Renal cortical epithelial cell (primary cell): ENCODE measurements at places on chromosomes 3 and 15.
A peak's percentile ranks its signal among the peaks of the same experiment; 100 is the strongest.

DNA sequence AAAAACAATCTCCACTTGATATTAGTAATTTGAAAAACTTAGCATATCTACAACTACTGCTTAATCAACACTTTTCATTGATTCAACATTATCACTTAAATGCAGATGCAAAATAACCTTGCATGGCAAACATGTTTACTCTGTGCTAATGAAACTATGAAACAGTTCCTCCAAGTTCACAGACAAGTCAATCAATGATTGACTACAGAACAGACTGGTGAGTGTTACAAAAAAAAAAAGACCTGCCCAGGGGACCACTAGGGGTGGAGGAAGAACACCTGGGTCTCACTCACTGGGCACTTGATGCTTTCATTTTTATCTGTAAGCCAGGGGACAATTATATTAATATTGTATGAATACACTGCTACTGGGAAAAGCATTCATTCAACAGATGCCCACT lies 4.3 kb upstream of the NR2C2 start:
- DNase-seq, result peak; percentile 90

GRCh38 chr3:24462737-24463136 lies 31.9 kb downstream of the THRB start:
- DNase-seq, result peak; percentile 53

DNA sequence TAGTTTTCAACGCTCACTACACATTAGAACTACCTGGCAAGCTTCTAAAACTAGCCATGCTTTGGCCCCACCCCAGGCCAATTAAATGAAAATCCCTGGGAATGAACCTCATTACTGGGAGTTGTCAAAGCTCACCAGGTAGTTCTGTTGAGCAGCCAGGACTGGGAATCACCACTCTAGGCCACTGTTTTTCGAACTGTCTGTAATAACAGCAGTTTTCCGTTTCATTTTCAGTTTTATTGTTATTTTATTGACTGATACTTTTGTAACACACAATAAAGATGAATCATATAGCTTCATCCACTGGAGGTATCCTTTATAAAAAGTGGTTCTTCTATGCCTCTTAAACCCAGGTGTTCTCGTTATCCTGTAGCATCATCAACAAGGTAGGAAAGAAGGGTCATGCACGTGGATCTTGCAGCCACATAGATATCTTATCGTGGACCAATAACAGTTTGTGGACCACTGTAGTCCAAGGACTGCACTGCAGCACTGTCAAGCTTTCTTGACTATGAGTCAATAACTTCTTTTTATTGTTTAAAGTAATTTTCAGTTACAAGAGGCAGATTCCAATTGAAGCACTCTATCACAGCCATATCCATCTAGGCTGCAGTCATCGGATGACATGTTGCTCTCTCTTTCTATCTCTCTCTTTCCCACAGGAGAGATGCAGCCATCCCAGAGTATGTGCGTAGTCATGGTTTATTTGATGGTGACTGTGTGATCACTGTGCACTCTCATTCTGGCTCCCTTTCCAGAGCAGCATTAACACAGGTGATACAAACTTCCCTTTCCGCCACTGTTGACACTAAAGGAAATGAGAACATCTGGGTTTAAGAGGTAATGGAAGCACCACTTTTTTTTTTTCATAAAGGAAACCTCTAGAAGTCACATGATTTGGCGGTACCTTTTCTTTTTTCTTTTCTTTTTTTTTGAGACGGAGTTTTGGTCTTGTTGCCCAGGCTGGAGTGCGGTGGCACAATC lies 39.0 kb upstream of the BLM start:
- DNase-seq, result no peak

DNA sequence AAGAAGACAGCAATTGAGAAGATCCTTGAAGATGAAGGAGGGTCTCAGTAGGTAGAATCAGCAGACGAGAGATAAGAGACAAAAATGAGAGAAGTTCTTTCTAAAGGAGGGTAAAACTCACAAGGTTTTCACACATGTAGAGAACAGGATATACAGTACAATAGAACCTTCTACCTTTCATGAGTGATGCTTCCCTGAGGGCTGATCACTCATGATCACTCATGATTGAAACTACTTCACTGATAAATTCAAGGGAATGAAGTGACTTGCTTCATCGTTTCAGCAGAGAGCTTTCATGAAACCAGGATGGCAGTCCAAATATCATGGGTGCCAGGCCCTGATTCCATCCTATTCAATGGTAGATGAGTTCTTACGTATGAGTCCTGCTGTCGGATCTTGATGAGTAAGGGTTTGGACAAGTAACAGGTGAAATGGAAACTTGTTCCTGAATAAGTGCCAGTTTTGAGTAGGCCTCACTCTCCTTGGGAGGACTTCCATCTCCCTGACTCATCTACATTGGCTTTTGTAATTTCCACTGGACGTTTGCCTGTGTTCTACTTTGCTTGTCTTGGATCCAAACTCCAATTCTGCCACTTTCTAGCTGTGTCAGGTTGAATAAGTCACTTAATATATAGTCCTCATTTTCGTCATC lies 9.6 kb upstream of the CLDN16 start:
- peak; percentile 93 for DNase-seq

DNA sequence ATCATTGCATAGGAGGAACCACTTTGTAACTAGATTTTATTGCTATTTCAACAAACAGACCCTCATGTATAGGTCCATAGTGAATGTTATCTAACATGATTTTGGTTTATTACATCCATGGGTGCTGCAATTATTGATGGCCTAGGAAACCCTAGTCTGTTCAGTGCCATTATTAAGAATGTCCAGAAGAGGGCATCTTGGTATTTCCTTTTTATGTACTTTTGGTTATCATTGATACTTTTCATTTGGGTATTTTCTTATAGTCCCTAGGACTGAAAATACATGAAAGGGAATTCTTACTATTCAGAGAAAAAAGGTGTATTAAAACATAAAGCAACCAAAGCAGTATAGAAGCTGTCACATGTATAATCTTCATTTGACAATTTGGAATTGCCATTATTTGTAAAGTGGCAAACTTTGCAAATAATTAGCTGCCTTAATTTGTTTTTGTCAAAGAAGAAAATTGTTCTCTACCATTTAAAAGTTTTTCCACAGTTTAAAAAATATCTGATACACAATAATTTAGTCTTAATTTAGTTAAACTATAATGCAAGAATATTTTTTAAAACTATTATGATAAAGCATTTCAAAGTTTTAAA lies 48.7 kb downstream of the CNOT10 start:
- DNase-seq, result peak; percentile 62

DNA sequence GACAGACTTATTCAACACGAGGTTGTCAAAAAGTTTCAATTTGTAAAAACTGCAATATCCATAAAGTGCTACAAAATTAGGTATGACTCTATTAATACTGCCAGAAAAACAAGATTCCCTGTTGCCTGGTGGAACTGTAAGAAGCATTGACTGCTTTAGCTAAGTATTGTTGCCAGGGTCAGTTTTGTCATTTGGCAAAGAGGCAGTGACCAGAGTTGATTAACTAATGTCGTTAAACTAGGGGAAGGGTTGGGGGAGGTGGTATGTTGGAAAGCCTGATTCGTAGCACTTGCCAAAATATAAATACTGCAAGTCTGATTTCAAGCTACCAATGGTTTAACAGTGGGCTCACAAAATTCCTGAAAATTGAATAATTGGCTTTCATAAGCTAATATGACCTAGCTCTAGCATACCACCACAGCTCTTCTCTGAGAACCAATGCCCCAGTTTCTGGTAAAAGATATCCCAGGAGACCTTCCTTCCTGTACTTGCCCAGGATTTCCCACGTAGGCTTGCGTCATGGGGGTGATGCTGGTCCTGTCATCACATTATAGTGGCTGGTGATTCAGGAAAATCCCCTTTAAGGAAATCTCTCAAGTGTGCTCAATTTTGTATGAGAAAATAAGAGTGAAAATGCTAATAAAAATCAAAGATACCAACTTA lies 266.4 kb upstream of the TBC1D5 start:
- no peak for DNase-seq

DNA sequence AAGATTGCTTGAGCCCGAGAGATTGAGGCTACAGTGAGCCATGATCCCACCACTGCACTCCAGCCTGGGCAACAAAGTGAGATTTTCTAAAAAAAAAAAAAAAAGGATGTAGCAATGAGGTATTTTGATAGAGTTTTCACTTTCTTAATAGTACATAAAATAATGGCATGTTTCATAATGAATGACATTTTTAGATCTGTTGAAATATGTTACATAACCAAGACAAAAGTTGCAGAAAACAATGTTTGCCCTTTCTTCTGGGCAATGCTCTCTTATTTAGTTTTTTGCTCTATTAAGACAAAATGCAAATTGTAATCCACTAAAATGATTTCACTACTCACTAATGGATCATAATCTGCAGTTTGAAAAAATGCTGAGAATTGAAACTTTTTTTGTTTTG lies 4.4 kb upstream of the MAPK6 start:
- no peak for DNase-seq

DNA sequence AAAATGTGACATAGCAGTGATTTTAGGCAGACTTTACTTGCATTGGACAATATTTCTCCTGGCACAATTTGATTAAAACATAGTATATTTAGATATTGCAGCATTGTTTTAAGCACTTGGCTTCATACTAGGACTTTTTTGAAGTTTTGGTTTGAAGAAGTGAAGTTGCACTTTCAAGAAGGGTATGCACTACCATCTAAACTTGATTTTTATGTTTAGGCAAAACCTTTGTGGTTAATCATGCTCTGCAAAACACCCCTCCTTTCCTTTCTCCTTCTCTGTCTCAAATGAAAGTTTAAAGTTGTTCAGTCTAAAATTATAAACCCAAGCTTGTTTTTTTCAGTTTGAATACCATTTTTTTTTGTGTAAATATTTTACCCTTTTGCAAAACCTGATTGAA lies 173.8 kb downstream of the TCF12 start:
- no peak for DNase-seq

DNA sequence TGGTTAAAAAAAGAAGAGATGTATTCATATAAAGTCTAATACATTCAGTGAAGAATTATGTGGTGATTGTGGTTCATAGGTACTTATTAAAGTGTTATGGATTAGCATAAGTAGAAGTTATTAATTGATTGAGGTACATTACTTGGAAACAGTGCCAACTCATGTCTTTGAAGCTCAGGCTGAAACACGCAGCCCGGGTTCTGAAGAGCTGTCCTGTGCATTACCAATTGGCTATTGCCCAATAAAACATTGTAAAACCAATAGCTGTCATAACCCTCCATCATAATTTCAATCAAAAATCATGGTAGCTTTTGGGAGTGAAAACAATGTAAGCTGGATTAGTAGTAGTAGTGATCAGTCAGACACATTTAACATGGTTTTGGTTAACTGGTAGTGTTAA lies 560.1 kb downstream of the MCTP2 start:
- no peak for DNase-seq

DNA sequence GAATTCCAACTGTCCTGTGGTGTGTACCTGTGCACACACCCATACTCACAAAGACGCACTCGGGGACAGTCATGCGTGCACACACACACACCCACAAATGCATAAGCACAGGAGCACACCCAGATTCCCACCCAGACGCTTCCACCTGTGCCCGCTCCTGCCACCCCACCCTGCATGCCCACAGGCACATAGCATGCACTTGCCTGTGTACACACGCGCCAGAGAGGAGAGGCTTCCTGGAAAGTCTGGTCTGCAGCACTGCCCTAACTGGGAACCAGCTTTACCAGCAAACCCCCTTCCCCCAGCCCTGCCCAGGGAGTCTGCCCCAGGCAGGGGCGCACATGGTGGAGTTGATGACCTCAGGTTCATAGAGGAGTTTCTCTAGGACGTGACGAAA lies 246.2 kb downstream of the UACA start:
- peak; percentile 21 for DNase-seq

DNA sequence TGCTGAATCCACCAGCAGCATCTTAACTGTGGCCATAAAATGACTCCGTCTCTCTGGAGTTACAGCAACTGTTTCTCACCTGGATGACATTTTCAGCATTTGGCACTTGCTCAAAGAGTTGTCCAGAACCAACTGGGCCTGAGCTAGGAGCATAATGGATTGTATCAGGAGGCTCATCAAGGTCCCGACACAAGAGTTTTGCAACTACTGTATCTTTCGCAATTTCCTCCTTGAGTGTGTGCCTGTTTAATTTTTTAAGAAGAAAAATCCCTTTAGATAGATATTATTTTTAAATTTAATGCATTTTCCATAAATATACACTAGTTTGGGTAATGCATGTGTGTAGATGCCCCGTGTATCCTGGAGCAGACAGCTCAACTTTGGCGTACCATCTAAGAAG lies 44.3 kb upstream of the C3orf49 start:
- DNase-seq, result no peak

DNA sequence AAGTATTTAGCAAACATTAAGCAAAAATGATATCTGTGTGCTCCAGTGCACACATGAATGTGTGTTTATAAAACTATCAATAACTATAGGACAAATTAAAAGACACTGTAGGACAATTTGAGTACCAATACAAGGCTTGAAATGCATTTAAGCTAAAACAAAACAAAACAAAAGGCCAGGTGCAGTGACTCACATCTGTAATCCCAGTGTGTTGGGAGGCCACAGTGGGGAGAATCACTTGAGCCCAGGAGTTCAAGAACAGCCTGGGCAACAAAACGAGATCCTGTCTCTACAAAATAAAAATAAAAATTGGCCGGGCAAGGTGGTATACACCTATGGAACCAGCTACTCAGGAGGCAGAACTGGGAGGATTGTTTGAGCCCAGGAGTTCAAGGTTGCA lies 50.7 kb downstream of the CSNK1G1 start:
- no peak for DNase-seq

GRCh38 chr3:189557824-189558223 lies 73.4 kb upstream of the TP63 start:
- DNase-seq, result no peak

DNA sequence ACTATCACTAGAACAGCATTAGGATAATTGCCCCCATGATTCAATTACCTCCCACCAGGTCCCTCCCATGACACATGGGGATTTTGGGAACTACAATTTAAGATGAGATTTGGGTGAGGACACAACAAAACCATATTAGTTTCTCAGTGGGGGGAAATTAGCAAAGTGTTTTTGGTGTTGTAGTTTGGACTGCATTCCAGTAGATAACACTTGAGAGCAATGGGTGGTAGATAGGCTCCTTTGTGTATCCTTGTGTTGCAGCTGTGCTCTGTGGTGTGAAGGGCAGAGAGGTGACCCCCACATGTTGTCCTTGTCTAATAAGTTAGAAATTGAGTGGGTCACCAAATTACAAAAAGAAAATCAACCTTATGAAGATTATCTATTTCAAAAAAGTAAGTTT lies 223.8 kb downstream of the SATB1 start:
- DNase-seq, result no peak

- peak; percentile 87 for DNase-seq
Observed at GRCh38 chr15:79004336-79004735, 59.5 kb upstream of the CTSH start.

DNA sequence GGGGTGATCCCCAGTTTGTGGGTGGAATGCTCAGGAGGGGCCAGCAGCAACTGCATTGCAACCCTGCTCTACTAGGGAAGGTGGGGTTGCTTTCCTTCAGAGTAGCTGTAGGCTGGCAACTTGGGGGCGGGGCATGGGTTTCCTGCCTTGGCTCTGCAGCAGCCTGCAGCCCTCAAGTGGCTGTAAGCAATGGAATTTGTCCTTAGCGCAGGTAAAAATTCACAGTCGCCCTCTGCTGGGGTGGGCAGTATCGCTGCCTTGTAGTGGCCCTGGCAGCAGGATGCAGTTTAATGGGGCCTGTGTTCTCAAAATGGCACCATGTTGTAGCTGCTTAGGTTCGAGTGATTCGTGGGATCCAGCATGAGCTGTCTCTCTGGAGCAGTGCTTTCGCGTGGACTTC lies 29.8 kb downstream of the STT3B start:
- DNase-seq, result no peak

GRCh38 chr3:4314688-4315087 lies 11.5 kb downstream of the SETMAR start:
- no peak for DNase-seq
